ENCODE measurements at places on chromosomes 4 and X.

GRCh38 chr4:140096483-140096861, 57.5 kb downstream of the MAML3 start:
- ATAC-seq, result no peak

DNA sequence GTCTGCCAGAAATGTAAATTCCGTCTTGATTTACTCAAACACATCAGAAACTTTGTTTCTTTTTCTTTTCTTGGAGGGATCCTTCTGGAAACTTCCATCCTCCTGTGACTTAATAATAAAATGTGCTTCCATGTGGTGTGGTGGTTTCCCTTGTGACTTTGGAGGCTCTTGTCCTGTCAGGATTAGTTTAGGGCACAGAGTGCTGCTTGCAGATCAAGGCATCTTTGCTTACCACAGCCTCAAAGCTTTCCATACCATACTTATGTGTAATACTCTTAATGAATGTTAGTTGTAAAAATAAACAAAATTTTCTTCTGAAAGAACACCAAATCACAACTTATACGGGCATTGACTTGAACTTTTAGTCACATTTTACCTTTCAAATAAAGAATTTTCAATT, 27.4 kb downstream of the GBA3 start:
- ATAC-seq, result no peak

- no peak for ATAC-seq
Observed at GRCh38 chr4:15717657-15718416, 15.0 kb downstream of the BST1 start.

GRCh38 chr4:108170631-108171338, 2.1 kb upstream of the LEF1 start:
- no peak for ATAC-seq

- no peak for ATAC-seq
Observed at GRCh38 chrX:37825215-37825842, 22.0 kb downstream of the DYNLT3 start.

- ATAC-seq, result no peak
Observed at GRCh38 chr4:127249767-127250108, 383.0 kb upstream of the INTU start.

- no peak for ATAC-seq
Observed at GRCh38 chrX:30895370-30895769, 6.3 kb upstream of the TAB3 start.
